Stimulated activated CD8-positive, alpha-beta memory T cell treated with anti-CD3 and anti-CD28 coated beads, Interleukin-4, amount 100 ng/mL, for 48 hours (primary cell): ENCODE measurements at places on chromosomes 2 and 18.

- DNase-seq, result no peak
Observed at GRCh38 chr18:27171993-27172392, 13.1 kb downstream of the CHST9 start.

DNA sequence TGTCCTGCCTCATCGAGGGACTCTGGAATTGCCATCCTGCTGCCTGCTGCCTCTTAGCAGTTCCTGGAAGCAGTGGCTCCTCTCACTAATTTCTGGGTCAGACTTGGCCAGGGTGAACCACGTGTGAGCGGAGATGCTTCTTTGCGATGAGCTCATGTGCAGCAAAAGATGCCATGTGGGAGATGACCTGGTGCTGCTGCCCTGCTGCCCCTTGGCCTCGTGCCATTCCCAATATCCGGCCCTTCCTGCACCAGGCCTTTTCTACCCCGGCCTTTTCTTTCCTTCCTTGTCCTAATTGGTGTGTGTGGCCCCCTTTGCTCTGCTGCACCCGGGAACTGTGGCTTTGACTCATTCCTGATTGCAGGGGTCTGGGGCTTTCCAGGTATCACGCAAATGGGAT is 296.9 kb upstream of the HS6ST1 start:
- no peak for DNase-seq

GRCh38 chr2:178223806-178224205 is 29.5 kb downstream of the OSBPL6 start:
- DNase-seq, result no peak

- no peak for DNase-seq
Observed at GRCh38 chr2:169007356-169007755, 23.8 kb downstream of the ABCB11 start.

GRCh38 chr2:181037922-181038321 is 57.5 kb downstream of the UBE2E3 start:
- no peak for DNase-seq

DNA sequence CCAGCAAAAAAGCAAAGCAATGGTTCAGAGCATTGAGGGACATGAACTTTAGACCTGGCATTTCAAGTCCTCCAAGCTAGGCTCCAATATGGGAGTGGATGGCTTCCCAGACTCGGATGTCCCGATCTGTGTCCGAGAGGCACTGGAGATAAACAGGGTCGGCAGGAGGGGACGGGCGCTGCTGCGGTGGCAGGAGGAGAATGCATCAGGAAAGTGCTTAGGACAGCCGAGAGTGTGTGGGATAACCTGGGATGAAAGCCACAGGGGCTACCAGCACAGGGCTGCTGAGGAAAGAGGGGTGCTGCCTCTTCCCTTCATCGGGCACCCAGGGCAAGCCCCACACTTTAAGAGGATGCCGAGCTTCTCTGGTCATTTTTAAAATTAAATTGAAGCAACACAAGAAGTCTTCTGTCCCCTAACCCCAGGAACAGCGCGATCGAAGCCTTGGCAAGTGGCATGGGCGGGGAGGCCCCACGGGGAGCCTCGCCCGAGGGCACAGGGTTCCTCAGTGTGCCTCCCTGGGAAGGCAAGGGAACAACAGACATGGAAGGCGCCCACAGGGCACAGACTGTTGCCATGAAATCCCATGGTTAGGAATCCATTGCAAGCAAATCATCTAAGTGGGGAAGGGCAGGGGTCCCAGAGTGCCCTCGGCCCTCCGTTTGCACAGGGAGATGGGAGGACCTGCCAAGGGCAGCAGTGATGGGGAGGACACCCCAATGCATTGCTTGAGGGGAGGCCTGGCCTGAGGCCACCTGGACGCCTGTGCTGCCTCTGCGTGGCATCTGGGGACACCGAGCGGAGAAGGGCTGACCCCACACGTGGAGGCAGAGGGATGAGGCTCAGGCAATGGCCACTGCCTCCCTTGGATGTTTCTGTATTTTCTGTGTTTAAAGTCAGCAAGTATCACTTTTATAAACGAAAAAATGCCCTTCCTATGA is 78.5 kb upstream of the GPC1 start:
- no peak for DNase-seq

GRCh38 chr2:28101123-28101522 is 210.6 kb downstream of the BABAM2 start:
- no peak for DNase-seq

DNA sequence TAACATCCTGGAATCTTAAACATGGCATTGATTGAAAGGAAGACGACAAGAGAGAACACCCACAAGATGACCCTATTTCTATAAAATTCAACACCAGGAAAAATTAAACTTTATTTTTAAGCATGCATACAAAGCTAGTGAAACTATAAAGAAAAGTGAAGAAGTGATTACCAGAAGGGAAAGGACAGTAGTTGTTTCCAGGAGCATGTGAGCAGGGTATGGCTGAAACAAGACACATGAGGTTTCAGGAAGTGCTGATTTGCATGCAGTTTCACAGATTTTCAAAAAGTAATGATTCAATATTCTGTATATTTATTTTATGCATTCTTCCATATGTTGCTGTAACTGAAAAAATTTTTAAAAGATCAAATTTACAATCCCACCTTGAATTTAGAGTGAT is 24.6 kb upstream of the DAW1 start:
- DNase-seq, result no peak

GRCh38 chr18:2797951-2798350 is 48.9 kb upstream of the EMILIN2 start:
- no peak for DNase-seq

DNA sequence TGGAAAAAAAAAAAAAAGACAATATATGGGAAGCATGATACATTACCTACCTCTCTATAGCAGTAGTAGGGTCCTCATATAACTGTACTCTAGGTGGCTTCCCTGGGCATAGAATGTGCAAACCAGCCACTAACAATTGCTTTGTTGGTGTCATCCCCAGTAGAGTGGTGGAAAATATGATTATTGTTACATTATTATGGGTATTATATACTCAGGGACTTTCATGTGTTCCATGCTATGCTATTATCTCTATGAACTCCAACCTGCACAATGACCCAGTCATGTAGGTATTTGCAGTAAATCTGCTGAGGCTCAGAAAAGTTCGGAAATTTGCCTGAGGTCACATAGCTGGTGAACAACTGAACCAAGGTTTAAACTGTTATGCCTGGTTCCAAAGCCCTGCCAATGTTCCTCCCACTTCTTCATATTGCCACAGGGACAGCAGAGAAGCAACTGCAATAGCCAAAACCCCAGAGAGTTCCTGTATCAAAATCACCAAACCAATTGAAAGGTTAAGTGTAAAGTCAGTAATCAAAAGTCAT is 52.6 kb upstream of the MAP4K4 start:
- no peak for DNase-seq

GRCh38 chr2:127678531-127678930 is 3.2 kb upstream of the LIMS2 start:
- no peak for DNase-seq

GRCh38 chr18:42706029-42706608 is 409.4 kb downstream of the RIT2 start:
- DNase-seq, result no peak

DNA sequence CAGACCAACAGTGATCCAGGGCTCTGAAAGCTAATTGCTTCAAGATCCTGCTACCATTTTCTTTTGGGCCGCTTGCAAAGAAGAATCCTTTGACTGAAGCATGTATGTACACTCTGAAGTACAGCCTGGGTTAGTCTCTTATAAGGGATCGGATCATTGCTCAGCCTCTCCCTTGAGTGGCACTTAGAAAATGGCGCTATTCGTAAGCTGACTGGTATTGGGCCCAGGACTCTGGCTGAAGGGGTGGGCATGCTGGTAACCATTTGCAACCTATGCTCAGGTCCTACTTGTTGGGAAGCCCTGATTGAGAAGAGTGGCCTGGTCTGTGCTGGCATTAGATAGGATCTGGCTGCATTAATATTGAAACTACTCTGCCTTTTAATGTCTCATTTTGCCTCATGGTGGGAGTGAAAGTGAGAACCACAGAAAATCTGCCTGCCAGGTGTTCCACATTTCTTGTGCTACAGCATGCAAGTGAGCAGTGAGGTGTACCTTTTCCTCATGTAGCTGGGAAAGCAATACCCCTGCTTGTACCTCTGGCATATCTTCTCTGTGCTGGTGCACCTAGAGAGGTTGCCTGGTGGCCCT is 661 bp upstream of the MGAT5 start:
- DNase-seq, result no peak

GRCh38 chr18:5196253-5197031 is 615 bp downstream of the AKAIN1 start:
- no peak for DNase-seq

GRCh38 chr2:202278036-202278760 is 12.6 kb downstream of the NOP58 start:
- no peak for DNase-seq

DNA sequence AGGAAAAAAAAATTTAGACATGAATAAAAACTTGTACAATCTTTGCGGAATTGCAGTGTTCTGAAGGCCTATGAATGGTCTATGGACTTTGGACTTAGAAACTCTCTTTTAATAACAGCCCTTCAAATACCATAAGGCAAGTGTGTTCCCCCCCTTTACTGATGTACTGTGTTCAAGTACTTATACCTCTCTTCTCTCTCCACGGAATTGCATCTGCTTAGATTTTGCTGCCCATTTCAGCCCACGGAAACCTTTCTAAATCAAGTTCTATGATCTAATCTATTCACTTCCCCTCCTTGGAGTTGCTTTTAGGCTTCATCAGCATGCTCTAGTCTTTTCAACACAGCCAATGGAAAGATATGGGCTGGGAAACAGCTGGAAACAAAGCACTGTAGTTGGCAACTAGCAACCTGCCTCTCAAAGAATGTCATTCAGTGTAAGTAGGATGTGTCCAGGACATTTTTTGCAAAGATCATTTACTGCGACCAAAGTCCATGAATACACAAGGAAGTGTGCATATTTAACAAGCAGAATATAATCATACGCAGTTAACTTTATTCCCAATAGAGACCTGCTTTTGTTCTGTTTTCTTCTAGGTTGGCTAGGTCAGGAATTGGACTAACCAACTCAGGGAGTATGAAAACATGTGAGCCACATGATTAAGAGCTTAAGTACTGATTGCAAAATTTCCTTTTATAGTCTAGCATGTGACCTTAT is 58.0 kb downstream of the SLC40A1 start:
- no peak for DNase-seq

DNA sequence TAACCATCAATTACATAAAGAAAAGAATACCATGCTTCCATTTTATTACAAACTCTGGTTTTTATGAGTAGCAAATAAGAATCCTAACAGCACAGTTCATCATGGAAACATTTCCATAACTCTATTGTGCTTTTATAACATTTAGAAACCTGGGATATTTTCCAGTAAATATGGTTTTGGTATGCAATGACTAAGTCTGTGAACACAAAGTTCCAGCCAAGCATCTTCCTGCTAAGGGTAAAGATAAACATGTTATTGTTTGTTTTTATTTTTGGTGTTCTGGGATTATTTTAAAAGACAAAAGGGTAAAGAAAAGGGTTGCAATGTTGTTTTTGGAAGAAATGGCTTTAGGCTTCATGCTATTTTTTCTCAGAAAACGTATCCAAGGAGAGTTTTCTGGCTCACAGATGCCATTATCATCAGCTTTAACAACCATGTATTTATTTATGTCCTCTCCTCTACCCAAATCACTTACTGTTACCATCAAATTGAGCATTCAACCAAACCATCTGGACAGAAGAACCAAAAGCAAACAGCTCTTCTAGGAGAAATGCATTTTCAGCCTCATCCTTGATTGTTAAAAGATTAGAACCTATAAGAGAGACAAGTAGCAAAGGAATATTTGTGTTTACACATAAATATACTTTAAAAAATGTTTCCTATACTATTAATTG is 116.0 kb downstream of the PLA2R1 start:
- DNase-seq, result no peak

GRCh38 chr2:27025281-27025800 is 7.4 kb upstream of the TMEM214 start:
- DNase-seq, result no peak

DNA sequence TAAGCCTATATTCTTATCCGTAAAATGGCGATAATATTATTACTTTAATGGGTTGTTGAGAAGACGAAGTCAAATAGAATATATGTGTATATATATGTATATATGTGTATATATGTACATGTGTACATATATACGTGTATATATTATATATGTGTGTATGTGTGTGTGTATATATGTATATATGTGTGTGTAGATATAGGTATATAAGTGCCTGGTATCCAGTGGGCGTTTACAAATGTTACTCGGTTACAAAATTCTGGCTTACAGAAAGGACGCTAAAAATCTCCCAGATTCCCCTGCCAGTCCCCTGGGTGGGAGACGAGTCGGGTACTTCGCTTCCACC is 295 bp upstream of the MTX2 start:
- DNase-seq, result no peak
